ENCODE measurements at places on chromosomes 3 and 15.

DNA sequence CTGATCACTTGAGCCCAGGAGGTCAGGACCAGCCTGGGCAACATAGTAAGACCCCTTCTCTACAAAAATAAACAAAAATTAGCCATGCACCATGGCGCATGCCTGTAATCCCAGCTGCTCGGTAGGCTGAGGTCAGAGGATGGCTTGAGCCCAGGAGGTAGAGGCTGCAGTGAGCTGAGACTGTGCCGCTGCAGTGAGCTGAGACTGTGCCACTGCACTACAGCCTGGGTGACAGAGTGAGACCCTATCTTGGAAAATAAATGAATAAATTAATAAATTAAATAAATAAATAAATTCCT is 10.8 kb downstream of the SHISA5 start:
- no peak for DNase-seq

DNA sequence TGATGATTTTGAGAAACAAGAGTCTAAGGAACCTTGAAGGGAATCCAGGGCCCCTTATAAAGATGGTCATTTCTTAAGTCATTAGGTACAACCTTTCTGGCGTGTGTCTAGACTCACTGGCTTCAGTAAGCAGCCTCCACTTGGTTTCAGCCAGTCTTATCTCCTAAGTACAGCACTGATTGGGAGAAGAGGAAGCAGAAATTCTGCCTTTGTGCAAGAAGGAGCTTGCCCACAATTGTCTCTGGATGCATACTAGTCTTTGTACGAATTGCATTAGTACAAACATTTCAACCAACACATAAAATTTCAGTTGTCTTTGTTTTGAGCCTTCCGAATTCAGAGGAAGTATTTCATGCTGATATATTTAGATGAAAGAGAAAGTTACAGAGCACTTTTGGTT is 139.4 kb downstream of the SLCO3A1 start:
- DNase-seq: no peak

DNA sequence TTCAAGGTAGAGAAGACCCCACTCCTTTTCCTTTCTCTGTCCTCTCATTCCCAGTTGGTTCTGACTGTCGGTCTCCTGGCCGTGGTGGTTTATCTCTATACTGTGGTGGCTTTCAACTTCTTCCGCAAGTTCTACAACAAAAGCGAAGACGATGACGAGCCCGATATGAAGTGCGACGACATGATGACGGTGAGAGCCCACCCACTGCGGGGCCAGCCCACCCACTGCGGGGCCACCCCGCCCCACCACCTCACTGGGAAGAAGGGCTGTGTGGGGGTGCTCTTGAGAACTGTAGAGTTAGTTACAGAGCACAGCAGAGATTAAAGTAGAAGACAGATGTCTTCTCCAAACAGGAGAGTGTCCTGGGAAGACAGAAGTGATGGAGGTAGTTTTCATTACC is 110.6 kb upstream of the CHRM5 start:
- no peak for DNase-seq

GRCh38 chr3:106946866-106947265 is 430.4 kb upstream of the CCDC54 start:
- no peak for DNase-seq

- no peak for DNase-seq
These were observed 192.6 kb downstream of the TCF12 start for GRCh38 chr15:57111002-57111401.

DNA sequence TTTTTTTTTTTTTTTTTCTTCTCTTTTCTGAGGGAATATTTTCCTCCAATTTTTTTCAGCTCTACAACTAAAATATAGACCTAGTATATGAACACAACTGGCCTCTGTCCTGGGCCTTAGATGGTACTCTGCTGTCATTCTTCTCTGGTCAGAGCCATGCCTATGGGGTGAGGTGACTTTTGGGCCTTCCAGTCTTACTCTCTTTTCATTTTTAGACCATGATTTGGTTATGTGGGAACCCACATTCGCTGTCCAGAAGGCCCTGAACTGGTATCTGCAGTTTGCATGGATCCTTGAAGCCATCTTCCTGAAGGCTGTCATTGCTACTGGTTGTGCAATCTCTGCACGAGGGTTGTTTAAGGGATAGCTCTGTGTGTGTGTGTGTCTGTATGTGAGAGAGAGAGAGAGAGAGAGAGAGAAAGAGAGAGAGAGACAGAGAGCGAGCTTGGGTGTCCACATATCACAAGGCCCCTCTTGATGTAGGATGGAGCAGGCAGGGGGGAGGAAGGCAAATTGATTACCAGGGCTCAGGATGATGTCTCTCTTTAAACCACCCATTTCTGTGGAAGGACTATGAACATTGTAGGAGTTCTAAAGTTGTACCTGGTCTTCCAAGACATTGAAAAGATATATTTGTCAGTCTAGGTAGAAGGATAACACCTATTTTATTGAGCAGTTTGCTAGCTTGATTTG is 6.9 kb downstream of the TGFBR2 start:
- DNase-seq: no peak
